ENCODE measurements at places on chromosomes 3 and 15.

GRCh38 chr15:89999676-90000185 is 1.4 kb upstream of the ZNF710 start:
- DNase-seq = no peak

DNA sequence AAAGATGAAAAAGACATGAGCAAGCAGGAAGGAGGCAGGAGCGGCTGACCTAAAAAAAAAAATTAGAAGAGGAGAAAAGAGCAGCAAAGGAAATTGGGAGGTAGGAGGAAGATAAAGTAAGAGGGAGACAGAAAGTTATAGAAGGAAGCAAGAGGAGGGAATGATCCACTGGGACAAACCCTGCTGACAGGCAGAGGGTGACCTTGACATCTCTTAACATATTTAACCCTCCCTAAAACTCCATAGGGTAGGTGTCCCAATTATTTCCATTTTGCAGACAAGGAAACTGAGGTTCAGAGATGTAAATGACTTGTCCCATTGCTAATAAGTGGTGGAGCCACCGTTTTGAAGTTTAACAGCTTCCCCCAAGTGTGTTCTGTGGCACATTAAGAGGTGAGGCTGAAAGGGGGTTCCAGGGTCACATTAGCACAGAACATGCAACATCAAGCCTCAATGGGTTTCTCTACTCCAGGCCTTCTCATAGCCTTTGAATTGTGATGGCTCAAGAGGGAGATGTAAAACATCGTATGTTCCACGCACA is 37.4 kb upstream of the PRICKLE2 start:
- no peak for DNase-seq

DNA sequence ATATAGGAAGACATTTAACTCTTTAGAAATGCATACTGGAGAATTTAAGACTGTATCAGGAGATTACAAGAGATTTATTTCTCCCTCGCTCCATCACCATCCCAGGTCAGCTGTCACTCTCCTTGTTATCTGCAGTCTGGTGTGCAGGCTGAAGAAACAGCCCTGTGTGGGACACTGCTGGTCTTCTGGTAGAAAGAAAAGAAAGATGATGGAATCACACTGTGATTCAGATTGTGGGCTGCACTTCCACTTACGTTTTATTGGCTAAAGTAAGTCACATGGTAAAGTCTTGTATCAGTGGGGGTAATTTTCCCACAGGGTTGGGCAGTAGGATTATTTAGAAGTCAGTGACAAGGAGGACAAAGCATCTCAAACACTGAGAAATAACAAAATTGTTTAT is 18.1 kb upstream of the ATP1B3 start:
- no peak for DNase-seq

- DNase-seq = no peak
Measured at GRCh38 chr3:41195946-41196345, 3.4 kb upstream of the CTNNB1 start.

DNA sequence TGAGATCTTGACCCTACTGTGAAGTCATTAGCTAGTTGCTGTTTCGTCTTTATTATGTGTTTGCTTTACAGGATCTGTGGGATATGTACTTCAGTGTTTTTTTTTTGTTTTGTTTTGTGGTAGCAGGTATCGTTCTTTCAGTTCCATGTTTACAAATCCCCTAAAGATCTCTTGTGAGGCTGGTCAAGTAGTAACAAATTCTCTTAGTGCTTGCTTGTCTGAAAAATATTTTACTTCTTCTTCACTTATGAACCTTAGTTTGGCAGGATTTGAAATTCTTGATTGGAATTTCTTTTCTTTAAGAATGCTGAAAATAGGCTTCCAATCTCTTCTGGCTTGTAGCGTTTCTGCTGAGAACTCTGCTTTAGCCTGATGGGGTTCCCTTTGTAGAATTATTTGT is 235.8 kb upstream of the ALCAM start:
- no peak for DNase-seq

DNA sequence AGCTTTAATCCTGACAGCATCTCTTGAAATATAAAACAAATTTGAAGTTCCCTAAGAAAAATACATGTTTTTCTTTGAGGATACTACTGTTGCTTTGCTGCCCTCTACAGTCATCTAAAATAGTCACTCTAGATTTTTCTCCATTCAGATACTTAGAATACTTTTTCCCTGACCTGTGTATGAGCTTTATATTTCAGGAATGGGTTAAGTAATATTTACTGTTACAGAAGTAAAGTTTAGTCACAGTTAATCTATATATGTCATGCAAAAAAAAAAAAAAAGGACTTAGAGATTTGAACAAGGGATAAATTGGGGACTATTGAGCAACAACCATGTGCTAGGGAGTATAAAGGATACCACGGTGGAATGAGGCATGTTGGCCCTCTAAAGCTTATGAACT is 8.8 kb downstream of the NECTIN3 start:
- no peak for DNase-seq

- no peak for DNase-seq
Measured at GRCh38 chr3:52175416-52176179, 21.4 kb upstream of the POC1A start.

- no peak for DNase-seq
Measured at GRCh38 chr15:96535148-96535547, 204.6 kb downstream of the NR2F2 start.

- peak; percentile 59 for DNase-seq
Measured at GRCh38 chr15:76059320-76060117, at the start of gene TMEM266. TMEM266 (plus strand) TSS chr15:76059985; CDS start chr15:76134264, 74,279 bp downstream.

DNA sequence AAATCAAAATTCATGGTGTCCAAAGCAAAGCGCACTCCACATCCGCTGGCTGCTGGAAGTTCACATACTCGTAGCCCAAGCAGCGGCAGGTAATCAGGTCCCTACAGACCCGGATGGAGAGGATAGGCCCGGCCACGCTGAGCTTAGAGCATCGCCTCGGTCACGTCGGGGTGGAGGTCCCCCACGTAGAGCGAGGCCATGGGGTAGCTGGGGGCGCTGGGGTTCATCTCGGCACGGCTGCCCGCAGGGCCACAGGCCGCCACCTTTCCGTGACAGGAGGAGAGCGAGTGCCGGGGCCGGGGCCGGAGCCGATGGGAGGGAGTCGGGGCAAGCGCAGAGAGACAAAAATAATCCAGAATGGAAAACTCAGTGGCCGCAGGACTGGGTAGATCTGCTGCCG is 16.1 kb upstream of the STRIT1 start:
- DNase-seq = no peak

DNA sequence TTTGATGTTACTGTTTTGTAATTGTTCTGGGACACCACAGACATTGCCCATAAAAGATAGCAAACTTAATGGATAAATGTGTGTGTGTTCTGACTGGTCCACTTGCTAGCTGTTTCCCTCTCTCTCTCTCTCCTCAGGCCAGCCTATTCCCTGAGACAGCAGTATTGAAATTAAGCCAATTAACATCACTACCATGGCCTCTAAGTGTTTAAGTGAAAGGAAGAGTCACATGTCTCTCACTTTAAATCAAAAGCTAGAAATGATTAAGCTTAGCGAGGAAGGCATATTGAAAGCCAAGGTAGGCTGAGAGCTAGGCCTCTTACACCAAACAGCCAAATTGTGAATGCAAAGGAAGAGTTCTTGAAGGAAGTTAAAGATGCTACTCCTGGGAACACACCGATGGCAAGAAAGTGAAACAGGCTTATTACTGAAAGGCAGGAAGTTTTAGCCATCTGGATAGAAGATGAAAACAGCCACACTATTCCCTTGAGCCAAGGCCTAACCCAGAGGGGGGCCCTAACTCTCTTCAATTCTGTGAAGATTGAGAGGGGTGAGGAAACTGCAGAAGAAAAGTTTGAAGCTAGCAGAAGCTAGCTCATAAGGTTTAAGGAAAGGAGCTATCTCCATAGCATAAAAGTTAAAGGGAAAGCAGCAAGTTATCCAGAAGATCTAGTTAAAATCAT is 295.1 kb downstream of the CHST2 start:
- no peak for DNase-seq

GRCh38 chr15:33370623-33371020 is 59.9 kb downstream of the RYR3 start:
- no peak for DNase-seq

DNA sequence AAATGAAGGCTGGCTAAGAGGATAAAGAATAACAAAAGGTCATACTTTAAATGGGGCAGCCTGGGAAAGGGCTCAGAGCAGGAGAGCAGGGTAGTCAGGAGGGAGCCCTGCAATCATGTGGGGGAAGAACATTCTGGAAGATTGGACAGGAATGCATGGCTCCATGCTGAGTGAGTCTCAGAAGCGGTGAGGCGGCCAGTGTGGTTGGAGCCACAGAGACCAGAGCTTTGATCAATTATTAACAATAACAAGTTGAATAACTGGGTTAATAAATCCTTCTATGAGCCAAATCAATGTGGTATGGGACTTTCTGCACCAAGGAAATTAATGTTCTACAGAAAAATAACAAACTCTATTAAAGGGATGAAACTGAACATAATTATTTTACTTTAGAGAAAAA is 57.9 kb upstream of the DCUN1D1 start:
- no peak for DNase-seq

All from germinal center (tissue), 1 donor.